ENCODE measurements at places on chromosomes 6 and 20. TPM values are rescaled to one million over a fixed set of nuclear protein-coding genes. Genes with fewer than 3 reads are reported as not detected.

DNA sequence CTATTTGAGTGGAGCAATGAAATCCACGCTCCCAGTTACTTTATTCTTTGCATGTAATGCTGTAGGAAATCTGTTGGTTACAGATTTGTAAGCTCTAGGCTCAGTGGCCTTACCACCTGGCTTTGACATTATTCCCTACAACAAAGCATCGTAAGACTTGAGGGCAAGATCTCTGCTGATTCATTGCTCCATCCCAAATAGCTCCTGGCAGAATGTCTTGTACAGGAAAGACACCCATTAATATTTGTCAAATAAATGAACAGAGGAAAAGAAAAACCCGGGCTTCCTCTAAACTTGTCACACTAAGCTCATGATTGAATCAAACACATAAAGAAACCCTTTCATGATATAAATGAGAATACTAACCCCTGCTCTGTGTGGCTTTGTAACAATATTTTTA, 357.5 kb upstream of the RNF217 start:
- no peak for DNase-seq

DNA sequence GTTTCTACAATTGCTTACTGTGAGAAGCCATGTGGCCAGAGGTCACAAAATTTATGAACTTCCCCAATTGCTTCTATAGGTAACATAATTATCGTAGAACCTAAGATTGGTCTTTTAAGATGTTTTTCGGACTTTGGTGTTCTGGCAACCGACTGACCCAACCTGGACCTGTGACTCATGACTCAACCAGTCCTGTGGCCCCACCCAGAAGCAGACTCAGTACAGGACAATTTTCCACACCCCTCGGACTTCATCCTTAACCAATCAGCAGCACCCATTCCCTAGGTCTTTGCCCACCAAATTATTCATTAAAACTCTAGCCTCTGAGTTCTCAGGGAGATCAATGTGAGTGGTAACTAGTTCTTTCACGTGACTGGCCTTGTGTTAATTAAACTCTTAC, 26.4 kb upstream of the AKAP12 start:
- DNase-seq = no peak

The BMP2 gene
- total RNA-seq = 5.3 TPM

DNA sequence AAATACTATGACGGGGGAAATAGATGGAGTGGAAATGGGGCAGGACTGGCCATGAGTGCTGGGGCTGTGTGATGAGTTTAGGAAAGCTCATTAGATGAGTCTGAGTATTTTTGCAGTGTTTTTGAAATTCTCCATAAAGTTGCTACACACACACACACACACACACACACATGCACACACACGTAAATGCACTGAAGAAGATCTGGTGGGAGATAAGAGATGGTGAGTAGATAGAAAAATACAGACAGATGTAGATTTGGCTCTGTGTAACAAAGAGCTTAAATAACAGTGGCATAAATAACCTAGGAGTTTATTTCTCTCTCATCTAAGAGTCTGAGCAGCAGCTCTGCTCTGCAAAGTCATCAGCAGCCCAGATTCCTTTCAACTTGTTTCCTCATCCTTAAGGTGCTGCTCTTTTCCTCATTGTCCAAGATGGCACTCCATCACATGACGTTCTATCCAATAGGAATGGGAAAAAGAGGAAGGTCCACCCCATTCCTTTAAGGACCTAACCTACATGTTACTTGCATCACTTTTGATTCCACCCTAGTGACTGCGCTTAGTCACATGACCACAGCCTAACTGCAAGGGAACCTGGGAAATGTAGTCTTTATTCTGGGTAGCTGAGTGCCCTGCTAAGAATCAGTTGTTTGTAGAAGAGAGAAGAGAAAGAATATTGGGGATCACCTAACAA, 76.4 kb downstream of the EYA2 start:
- DNase-seq = no peak

The CRISP2 gene
- total RNA-seq = not detected

The MGME1 gene
- 7.5 TPM for total RNA-seq

The NOTCH4 gene
- total RNA-seq = 17.3 TPM

Measured in posterior vena cava (tissue), 2 donors.